ENCODE measurements at places on chromosomes 7 and 10.

- DNase-seq: no peak
Measured at GRCh38 chr10:106978756-106979155, 185.8 kb downstream of the SORCS1 start.

GRCh38 chr7:105678811-105679495, 97.7 kb upstream of the EFCAB10 start:
- DNase-seq: no peak

- DNase-seq: no peak
Measured at GRCh38 chr10:109823196-109823595, 100.1 kb downstream of the XPNPEP1 start.

DNA sequence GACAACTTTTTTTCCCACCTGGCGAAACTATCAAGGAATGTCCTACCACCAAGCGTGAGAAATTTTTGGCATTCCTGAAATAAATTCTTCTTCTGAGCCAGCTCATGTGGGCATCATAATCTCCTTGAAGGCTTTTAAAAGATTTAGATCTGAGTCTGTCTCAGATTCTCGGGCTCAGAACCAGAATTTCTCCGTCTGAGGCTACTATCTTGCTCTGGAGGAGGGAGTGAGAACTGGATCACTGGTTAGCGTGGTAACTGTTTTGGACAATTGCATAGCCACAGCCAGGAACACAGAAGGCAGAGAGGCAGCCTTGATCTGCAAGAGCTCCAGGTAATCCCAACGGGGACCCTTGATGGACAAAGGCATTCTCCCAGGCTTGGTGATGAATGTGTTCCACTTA, 1.0 kb upstream of the PLAC9 start:
- no peak for DNase-seq

GRCh38 chr7:23373151-23374004, 74.2 kb downstream of the MALSU1 start:
- DNase-seq: peak; percentile 52

- DNase-seq: peak; percentile 73
Measured at GRCh38 chr7:50342616-50343114, 38.1 kb downstream of the IKZF1 start.

GRCh38 chr7:919114-919442, 35.4 kb downstream of the ADAP1 start:
- DNase-seq: peak; percentile 23

- no peak for DNase-seq
Measured at GRCh38 chr7:117362294-117362888, 39.5 kb upstream of the WNT2 start.

Data from activated CD8-positive, alpha-beta memory T cell treated with anti-CD3 and anti-CD28 coated beads, Interleukin-2, amount 10 ng/mL, durations not matched to agents 7 days and 5 days (primary cell).